Stimulated activated CD4-positive, alpha-beta T cell treated with anti-CD3 and anti-CD28 coated beads, Interleukin-1b, Interleukin-23, amount 100 ng/mL, for 48 hours (primary cell): ENCODE measurements at places on chromosomes 6 and 20.

DNA sequence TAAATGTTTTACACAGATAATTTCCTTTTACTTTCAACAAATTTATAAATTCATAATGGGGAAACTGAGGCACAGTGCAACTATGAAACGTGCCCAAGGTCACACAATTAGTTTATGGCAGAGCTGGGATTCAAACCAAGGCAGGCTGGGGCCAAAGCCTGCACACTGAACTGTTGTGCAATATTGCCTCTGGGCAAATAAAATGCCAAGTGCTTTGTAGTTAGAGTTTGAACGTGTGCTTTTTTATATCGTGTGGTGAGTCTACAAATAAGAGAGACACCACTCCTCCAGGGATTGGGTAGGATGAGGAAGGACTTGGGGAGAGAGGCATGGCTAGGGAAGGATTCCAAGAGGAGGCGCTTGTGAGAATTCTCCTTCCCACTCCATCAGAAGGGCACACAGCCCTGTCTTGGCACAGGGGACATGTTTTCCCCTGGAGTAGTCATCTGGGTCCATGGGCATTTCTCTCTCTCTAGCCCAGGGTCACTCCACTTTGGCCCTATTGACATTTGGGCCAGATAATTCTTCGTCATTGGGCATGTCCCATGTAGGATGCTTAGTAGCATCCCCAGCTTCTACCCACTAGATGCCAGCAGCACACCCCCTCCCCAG lies 2.8 kb upstream of the CDH22 start:
- DNase-seq: no peak

GRCh38 chr6:6604566-6604965 lies 16.0 kb downstream of the LY86 start:
- DNase-seq: no peak

GRCh38 chr20:2619961-2620595 lies 32.4 kb upstream of the NOP56 start:
- no peak for DNase-seq

- DNase-seq: no peak
Measured at GRCh38 chr6:43510827-43511163, 649 bp upstream of the LRRC73 start.

- no peak for DNase-seq
Measured at GRCh38 chr6:22363714-22364239, 66.9 kb upstream of the PRL start.

- DNase-seq: peak; percentile 87
Measured at GRCh38 chr6:13711733-13712598, at the start of gene RANBP9. TSS of gene RANBP9 (minus strand) at chr6:13711835. CDS start at chr6:13711505, 330 bp downstream.

- DNase-seq: no peak
Measured at GRCh38 chr6:70289299-70289698, 13.6 kb downstream of the COL9A1 start.

DNA sequence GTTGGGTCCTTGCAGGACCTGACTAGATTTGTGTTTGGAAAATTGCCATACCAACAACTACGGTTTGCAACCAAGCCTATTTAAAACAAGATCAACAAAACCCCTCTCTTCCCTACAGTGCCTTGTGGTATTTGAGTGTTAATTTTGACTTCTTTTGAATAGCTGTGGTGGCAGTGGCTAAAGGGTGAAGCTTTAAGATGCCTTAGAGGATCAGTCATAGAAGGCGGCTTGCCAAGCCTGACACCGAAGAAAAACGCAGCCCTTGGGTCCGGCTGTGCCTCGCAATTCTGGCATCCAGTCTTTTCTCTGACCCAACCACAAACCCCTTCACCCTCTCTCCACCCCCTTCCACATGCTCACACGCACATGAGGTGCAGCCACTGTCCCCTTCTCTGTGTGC lies 32.6 kb downstream of the BMP6 start:
- DNase-seq: no peak

DNA sequence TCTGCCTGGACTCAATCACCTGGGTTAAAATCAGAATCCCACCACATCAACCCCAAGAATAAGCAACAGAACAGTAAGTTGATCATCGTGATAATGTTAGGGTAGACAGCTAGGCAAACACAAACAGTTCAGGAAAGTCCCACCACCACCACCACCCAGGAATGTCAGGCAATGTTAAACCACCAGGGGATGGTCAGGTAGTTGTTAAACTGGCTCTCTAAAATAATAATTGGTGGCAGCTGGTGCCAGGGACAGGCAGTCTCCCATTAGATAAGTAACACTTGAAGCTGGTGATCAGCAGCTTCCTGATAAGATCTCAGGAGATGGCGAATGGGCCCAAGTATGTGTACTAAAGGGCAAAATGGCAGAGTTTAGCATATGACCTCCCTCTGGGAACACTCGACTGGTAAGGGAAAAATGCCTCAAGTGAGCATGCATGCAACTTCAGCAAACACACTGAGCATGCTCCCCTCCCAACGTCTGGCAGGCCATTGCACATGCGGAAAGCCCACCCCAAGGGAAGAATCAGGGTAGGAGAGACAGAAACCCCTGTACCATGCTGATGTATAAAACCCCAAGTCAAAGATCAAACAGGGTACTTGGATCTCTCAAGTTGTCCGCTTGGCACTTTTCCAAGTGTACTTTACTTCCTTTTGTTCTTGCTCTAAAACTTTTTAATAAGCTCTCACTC lies 66.6 kb downstream of the IPCEF1 start:
- no peak for DNase-seq

DNA sequence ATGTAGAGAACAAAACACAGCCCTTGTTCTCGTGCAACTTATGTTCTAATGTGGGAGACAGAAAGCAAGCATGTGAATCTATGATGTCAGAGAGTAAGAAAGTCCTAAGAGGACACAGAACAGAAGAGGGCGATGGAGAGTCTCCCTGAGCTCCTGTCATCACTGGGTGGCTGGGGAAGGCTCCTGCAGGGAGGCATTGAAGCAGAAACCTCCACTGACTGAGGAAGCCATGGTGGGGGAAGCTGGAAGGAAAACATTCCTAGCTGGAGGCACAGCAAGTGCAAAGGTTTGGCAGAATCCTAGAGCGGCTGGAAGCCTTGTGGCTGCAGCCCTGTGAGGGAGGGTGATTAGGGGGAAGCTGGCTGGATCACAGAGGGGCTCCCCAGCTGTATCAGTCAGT lies 248.0 kb downstream of the CDH26 start:
- no peak for DNase-seq

DNA sequence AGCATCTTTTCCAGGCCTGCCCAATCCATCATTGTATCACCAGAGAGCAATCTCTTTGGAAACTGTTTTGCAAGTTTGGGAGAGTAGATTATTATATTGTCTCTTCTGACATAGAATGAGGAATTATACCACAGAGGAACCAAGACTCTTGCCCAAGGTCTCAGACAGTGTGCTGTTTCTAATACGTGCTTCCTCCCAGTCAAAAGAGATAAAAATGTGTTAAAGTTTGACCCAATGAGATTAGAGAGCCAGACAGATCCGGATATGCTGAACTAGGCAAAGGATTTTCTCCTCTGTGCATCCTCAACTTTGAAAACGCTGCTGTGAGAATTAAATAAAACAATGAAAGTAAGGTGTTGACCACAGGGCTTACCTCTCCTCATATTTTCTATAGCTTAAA lies 18.6 kb upstream of the NT5E start:
- DNase-seq: no peak

DNA sequence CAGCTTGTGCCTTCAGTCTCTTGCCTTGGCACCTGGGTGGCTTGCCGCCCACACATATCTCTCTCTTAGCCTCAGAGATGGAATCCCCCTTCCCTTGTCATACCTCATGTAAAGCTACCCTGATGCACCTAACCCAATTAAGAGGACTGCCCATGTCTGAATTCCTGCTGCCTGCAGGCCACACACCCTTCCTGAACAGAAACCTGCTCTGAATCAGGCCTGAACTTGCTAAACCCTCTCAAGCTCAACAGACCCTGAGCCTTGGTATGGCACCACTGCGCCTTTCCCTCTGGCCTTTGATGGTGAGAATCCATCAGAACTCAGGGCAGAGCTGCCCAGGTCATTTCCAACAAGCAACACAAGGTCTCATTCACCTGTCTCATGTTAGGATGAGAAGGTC lies 5.2 kb downstream of the RAET1G start:
- no peak for DNase-seq

DNA sequence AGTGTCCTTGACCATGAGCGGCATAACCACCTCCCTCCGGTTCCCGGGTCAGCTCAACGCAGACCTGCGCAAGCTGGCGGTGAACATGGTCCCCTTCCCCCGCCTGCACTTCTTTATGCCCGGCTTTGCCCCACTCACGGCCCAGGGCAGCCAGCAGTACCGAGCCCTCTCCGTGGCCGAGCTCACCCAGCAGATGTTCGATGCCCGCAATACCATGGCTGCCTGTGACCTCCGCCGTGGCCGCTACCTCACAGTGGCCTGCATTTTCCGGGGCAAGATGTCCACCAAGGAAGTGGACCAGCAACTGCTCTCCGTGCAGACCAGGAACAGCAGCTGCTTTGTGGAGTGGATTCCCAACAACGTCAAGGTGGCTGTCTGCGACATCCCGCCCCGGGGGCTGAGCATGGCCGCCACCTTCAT lies 4.9 kb downstream of the TUBB1 start:
- DNase-seq: no peak

- no peak for DNase-seq
Measured at GRCh38 chr20:10728873-10729670, 55.3 kb upstream of the JAG1 start.

DNA sequence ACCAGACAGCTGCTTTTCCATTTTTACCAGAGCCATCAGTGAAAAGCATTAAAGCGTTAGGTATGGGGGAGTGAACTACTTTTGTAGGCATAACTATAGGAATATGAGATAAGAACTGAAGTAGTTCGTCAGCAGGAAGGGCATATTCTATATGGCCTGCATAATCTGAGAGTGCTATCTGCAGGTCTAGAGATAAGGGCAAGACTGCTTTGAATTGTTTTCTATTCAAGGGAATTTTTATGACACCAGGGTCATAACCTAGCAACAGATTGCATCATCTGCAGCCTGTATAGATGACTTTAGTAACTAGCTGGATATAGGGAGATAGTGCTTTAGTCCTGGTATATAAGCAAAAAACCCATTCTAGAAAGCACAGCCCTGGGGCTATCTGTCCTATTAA lies 437.3 kb upstream of the HTR1E start:
- DNase-seq: no peak

DNA sequence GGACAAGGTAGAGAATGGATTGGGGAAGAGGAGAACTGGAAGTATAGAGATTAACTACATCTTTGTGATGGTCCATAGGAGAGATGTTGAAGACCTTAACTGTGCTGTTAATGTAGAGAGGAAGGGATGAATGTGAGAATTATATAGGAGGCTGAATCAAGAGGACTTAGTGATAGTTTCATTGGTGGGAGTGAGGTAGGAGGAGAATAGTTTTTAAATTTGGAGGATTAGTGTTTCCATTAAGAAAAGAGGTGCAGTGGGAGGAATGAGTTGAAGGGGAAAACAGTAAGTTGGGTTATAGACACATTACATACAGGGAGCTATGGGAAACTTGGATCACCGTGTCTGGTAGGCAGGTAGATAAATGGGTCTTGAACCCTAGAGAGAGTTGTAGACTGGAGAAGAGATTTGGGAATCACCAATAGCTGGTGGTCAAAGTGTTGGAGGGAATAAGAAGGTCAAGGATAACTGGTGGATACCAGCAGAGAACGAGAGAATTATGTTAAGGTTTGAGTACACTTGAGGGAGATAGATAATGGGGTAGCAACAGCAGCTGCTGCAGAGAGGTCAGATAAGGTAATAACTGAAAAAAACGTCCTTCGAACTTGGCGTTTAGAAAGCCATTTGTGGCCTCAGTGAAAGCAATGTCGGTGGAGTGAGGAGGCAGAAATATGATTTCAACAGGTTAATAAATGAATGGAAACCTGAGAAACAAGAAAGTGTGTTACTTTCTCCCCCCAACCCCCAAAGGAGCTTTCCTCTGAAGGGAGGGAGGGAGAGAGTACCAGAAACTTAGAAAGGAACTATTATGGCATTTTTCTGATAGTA lies 3.1 kb downstream of the C6orf89 start:
- no peak for DNase-seq

DNA sequence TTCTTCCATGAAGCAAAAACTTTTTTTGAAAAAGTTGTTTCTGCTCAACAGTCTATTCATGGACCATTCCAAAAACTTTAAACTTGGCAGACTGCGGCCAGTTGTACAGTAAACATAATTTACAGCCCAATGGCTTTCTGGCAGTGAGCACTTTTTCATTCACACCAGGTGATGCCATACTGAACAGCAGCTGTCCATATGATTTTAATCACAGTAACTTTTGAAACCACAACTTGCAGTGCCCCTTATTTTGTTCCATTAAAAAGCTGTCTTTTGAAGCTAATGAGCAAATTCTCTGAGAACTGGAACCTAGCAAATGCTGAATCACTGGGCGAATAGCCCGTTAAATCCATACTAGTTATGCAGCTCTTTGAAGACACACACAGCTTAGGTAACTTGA lies 576.6 kb downstream of the PTPRT start:
- DNase-seq: no peak

DNA sequence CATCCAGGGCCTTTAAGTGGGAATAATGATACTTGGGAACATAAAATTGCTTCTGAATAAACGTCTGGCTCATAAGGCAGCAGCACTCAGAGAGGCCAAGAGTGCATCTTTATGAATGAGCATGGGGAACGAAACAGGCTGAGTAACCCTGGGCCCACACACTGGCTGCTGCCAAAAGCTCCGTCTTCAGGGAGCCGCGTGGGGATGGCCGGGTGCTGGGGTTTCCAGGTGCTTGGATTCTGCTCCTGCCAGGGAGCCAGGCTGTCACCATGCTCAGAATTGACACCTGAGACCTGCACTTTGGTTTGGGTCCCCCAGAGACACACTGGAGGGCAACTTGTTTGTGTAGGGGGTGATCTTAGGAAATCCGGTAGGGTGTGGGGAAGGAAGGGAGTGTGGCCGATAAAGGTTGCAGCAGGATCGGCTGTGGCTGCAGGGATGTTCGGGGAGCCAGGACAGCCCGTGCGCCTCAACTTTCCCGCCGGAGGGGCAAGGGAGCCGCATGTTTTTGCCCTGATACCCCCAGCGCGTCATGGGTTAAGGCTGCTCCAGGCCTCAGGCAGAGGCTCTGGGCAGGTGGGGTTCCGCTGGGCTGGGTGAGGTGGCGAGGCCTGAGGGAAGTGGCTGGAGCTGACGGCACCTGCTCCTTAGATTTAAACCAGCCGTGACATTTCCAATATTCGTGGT lies 101.8 kb downstream of the YTHDF1 start:
- DNase-seq: no peak

DNA sequence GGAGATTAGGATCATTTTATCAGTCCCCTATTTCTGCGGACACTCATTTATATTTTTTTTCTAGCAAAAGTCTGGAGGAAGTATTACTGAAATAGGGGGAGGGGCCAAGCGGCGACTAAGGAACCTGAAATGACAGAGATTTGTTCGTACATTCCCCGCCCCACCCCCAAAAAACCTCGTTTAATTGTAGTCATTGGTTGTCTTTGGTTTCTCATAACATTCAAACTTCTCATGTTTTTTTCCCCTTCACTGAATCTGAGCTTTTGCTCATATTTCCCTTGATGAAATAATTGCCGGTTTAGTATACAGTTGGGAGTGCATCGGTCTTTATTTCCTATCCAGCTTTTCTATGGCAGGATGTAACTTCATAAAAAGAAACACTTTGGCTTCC lies 768 bp upstream of the FYN start:
- peak; percentile 75 for DNase-seq
